Stimulated activated CD8-positive, alpha-beta memory T cell treated with anti-CD3 and anti-CD28 coated beads, Interleukin-4, amount 100 ng/mL, for 1 hour (primary cell): ENCODE measurements at places on chromosomes 3 and 15.

DNA sequence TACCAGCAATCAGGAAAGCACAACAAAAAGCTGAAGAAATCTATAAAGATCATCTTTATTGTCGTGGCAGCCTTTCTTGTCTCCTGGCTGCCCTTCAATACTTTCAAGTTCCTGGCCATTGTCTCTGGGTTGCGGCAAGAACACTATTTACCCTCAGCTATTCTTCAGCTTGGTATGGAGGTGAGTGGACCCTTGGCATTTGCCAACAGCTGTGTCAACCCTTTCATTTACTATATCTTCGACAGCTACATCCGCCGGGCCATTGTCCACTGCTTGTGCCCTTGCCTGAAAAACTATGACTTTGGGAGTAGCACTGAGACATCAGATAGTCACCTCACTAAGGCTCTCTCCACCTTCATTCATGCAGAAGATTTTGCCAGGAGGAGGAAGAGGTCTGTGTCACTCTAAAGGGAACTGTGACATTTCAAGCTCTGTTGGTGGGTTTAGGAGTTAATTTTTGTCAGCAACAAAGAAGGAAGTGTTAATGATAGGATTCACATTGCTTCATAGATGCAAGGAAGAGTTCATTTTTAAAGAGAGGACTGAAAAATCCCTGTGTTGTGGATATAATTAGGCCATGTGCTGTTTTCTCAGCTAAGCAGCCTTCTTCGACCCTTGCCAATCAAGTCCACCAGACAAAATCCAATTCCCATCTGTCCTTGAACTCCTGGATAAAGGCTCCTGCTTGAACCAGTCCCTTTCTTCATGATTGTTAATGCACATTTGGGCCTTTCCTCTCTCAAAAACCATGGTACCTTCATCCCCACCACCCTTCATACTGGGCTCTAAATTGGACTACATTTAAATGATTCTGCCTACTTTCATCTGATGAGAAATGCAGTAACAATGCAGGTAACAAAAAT lies 1.2 kb downstream of the GPR15 start:
- DNase-seq = no peak

DNA sequence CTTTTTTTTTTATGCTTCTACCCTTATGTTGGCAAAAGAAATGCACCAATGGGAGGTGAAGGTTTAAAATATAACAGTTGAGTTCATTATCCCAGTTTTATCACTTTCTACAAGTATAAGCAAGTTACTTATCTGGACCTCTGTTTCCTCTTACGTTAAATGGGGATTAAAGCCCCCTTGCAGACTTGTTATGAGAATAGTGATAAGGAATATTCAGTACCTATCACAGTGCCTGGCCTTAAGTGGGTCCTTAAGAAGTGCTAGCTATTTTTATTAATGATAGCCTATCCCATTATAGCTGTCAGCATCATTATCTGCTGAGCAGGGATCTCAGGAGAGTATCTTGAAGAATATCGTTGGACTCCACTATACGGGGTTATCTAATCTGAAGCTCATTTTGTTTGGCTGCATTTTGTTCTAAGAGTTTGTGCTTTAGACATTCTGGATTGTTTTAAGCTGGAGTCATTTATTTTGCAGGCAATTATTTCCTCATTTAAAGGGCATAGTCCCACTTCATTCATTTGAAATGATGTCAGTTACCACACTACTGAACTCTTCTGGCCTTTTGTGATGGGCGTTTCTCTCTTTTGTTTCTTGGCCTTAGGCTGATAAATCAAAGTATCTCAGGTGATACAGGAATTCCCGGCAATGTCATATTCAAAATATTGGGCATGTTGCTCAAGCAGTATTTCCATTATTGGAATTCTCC lies 28.8 kb downstream of the RAB8B start:
- no peak for DNase-seq

DNA sequence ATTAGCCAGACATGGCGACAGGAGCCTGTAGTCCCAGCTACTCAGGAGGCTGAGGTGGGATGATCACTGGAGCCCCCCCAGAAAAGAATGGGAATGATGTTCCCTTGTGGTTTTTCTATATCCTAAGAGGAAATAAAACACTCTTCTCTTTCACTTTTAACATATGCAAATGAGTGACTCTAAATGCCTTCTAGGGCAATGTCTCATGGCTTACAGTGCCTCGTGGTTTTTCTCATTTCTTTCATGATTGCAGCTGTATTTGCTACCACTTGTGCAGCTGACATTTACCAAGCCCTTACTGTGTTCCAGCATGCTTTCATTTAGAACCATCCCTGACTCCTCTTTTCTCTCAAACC lies 26.4 kb downstream of the STOML1 start:
- DNase-seq = no peak

- DNase-seq = no peak
Measured at GRCh38 chr15:69869881-69870505, 227.7 kb downstream of the TLE3 start.

DNA sequence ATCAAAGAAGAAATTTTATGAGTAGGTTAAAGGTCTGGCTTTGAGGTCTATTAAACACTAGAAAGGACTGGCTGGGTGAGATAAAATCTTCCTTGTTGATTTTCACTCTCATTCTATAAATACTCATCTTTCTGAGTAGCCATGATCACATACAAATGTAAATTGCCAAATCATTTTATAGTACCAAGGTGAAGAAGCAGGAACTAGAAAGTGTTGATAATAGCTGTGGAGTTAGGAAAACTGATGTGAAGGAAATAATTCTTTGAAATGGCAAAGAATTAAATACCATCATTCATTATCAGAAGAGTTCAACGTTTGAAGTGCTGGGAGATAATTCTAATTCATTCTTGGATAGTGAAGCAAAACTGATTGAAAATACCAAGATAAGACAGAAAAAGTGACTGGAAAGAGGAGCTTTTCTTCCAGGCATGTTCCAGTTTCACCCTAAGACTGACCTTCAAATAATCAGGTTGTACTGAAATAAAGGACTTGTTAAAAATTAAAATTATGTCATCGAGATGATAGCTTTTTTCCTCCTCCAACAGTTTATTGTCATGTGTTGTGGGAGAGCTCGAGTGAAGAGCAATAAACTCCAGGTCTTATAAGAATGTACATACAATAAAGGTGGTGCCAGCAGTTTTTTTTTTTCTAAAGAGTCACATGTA lies 17.4 kb downstream of the THBS1 start:
- no peak for DNase-seq

DNA sequence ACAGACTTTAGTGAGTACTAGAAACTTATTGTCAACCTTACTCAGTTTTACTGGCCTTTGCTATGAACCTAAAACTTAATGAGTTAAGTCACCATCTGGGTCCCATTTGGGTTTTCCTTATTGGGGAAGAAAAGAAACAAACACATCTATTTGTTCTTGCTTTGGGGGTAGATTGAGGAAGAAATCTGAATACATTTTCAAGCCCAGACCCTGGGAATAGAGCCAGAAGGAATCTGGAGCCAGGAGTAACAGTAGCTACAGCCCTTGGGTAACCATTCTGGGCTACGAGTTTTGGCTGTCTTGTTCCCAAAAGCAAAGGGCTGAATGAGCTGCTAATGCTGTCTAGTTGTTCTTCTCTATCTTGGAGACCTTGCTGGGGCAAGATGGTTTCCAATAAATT lies 16.5 kb downstream of the SLC12A1 start:
- DNase-seq = no peak

GRCh38 chr15:33107950-33108349 lies 86.6 kb downstream of the FMN1 start:
- DNase-seq = no peak

DNA sequence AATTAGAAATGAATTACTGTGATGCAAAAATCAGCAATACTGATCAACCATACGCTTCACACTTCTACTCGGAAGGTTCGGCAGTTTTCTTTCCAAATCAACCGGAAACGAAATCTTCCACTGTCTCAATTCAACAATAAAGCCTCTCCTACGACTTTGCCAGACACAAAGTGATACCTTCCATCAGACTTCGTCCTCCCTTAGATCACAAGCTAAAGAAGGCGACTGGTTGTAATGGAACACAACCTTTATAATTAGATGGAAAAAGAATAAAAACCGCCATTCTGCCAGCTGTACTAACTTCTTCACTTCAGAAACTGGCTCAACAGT lies 618 bp downstream of the PARL start:
- no peak for DNase-seq

- no peak for DNase-seq
Measured at GRCh38 chr15:92205255-92205739, 188.4 kb upstream of the ST8SIA2 start.

DNA sequence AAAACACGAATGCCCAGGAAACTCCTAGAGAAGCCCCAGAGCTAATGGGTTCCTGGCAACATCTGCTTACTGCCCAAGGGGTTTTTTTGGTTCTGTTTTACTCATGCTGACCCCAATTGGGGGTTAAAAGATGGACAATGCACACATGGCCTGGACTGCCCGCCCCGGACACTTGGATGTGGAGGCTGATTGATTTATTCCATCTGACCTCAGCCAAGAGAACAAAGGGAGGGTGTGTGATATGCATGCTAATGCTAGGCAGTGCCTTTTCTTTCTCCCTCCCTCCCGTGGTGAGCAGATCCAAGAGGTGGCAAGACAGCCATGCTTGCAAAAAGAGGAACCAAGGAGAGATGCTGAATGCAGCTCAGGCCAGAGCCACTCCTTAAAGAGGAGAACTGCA lies 3.3 kb upstream of the LRTM1 start:
- DNase-seq = no peak

DNA sequence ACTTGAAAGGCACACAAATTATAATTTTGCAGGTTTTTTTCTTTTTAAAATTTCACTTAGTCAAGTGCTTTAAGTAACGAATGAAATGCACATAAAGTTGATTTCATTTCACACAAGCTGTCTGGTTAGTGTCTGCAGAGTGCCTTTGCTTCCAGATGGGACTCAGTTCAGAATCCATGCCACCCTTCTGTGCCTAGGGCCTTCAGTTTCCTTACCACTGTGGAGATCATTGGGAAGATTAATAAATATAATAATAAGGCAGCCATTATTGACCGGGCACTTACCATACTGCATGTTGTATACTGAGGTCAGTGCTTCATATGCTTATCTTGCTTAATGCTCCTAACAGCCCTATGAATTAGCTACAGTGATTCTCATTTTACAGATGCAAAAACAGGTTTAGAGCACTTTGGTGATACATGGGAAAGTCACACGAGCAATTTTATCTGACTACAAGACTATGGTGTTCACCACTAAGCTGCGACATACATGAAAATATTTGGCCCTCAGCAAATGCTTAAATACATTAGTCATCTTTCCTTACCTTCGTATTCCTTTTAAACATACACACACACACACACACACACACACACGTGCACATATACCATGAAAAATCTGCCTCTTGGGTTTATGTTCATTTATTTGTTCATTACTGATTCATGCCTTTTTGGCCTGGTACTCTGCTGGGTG lies 3.1 kb downstream of the NMNAT3 start:
- no peak for DNase-seq

DNA sequence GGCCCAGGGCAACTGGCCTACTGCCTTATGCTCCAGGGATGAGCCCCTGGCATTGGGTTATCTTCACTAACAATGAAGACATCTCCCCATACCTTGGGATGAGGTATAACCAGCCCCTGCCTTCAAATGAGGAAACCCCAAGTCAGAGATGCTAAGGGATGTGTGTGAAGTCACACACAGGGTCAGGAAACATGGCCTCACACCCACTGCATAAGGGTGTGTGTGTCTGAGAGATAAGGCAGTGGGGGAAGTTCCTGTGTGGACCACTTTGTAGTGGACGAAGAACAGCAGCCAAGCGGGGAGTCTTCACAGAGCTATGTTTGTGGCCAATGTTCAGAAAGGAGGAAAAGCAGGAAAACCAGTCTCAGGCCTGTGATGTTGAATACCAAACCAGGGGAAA lies 10.5 kb downstream of the ELP6 start:
- DNase-seq = no peak

DNA sequence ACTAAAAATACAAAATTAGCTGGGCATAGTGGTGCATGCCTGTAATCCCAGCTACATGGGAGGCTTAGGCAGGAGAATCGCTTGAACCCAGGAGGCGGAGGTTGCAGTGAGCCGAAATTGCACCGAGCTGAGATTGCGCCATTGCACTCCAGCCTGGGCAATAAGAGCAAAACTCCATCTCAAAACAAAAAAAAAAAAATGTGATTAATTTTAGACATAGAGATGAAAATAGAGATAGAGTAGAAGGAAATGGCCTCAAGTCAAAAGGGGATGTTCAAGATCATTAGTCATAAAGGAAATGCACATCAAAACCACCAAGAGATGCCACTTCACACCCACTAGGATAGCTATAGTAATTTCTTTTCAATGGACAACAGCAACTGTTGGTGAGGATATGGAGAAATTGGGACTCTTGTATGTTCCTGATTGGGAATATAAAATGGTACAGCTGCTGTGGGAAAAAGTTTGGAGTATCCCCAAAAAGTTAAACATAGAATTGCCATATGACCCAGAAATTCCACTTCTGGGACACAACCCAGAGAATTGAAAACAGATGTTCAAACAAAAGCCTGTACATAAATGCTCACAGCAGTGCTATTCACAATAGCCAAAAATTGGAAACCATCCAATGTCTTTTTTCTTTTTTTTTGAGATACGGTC lies 55.4 kb downstream of the ABHD2 start:
- DNase-seq = no peak

GRCh38 chr3:126113733-126114442 lies 30.0 kb upstream of the SLC41A3 start:
- no peak for DNase-seq

- no peak for DNase-seq
Measured at GRCh38 chr3:185187391-185187790, 34.5 kb upstream of the C3orf70 start.

DNA sequence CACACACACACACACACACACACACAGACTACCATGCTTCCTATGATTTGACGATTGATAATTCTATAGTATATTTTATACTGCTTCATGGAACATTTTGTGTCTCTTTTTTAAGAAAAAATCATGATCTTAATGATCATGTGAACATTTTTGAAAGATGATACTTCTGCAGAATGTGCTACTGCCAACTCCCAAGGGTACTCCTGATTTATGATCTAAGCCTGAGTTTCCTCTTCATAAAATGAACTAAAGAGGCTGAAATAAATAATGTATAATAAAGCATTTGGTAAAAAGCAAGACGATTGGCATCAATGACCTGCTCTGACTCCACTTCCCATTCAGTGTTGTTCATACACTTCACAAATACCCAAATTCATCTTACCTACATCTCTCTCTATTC lies 333.8 kb upstream of the RBMS3 start:
- no peak for DNase-seq

- no peak for DNase-seq
Measured at GRCh38 chr3:99647081-99647480, 8.7 kb downstream of the COL8A1 start.

GRCh38 chr3:10351013-10351735 lies 30.3 kb upstream of the SEC13 start:
- no peak for DNase-seq

GRCh38 chr3:19149368-19149767 lies 1.1 kb downstream of the KCNH8 start:
- no peak for DNase-seq

- no peak for DNase-seq
Measured at GRCh38 chr3:45778761-45779201, 17.6 kb downstream of the SLC6A20 start.
